ENCODE measurements at places on chromosomes 6 and 20. TPM values are rescaled to one million over a fixed set of nuclear protein-coding genes. Genes with fewer than 3 reads are reported as not detected.

TPBG gene
- not detected for polyA plus RNA-seq

SLC22A16 gene
- not detected for polyA plus RNA-seq

POU5F1 gene
- not detected for polyA plus RNA-seq

KCNK16 gene
- not detected for polyA plus RNA-seq

SLC12A5 gene
- polyA plus RNA-seq: not detected

GABRR2 gene
- polyA plus RNA-seq: not detected

FRS3 gene
- 2.4 TPM for polyA plus RNA-seq

TMEM74B gene
- polyA plus RNA-seq: 0.18 TPM
